ENCODE measurements at places on chromosomes 2 and 18.
A peak's percentile ranks its signal among the peaks of the same experiment; 100 is the strongest.

GRCh38 chr2:214382229-214382628 is 28.6 kb upstream of the VWC2L start:
- DNase-seq = no peak

GRCh38 chr2:43218155-43218701 is 8.2 kb downstream of the ZFP36L2 start:
- DNase-seq = peak; percentile 55

DNA sequence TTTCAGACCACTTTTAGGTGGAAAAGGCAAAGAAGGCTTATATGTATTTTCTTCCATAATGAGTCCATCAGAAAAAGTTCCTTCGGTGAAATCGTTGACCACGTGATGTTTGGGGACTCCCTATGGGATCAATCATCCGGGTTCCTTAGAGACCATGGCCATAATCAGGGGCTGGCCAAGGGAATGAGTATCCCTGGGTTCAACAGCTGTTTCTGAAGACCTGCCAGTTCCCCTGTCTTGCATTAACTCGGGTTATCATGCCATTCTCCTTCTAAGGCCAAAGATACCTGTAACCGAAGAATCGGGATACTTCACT is 18.7 kb upstream of the TMEM177 start:
- DNase-seq = no peak

DNA sequence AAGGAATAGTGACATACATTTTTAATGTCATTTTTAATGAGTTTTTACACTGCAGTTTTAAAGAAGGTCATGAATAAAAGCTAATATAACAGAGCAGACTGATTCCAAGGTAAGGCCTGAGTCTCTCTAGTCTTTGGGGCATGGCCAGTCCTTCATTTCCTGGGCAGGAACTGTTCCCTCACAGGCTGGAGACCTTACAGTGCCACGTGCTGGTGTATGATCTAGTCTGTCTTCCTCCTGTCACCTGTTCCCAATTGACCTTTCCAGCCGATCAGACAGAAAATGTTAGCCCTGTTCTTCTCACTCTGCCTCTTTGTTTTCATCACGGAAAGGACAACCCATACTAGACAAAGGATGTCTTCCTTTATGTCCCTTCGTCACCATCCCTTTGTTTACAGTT is 33.6 kb downstream of the ZCCHC2 start:
- DNase-seq = no peak

GRCh38 chr2:6421888-6422287 is 443.8 kb downstream of the CMPK2 start:
- no peak for DNase-seq

GRCh38 chr18:52694804-52695203 is 354.8 kb downstream of the DCC start:
- no peak for DNase-seq

GRCh38 chr2:235050980-235051351 is 99.1 kb downstream of the SH3BP4 start:
- peak; percentile 91 for DNase-seq

DNA sequence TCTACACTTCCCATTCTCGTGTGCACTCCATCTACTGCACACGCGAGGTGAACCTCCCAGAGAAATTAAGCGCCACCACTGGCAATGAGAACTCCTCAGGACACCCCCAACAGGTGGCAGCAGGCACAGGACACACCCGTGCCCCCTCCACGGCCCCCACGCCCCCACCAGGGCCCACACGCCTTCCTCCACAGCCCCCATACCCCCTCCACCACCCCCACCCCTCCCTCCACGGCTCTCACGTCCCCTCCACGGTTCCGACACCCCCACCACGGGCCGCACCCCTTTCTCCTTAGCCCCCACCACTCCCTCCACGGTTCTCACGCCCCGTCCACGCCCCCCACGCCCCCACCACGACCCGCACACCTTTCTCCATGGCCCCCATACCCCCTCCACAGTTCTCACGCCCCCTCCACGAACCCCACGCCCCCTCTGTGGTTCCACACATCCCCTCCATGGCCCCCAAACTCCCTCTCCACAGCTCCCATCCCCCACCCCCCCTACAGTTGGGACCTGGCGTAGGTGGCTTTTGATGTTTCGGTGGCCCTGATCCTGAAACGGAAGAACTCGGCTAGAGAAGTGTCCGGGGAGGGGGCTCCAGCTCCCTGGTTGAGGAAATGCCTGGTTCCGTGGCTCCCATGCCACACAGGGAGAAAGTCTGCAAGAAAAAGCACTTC is 110.8 kb downstream of the ZNF516 start:
- DNase-seq = no peak

Measured in left lung (tissue), 14 donors.